ENCODE measurements at places on chromosomes 16 and 17. TPM values are rescaled to one million over a fixed set of nuclear protein-coding genes. Genes with fewer than 3 reads are reported as not detected.
A peak's percentile ranks its signal among the peaks of the same experiment; 100 is the strongest.

DNA sequence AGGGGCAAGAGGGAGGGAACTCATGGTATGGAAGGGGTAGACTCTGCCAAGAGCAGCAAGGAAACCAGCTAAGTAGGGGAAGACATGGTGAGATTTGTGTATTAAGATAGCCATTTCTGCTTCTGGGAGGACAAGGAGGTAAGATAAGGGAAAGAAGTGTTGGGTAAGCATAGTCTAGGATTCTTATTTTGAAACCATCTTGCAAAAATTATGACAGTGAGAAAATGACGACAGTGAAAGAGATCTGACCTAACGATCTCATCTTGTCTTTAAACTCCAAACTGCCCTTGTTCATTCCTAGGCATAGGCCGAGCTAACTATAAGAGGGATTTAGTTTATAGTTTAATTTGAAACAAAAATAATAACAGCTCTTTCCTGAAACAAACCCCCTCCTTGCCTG is 5.6 kb upstream of the RBL2 start:
- peaks cover 3% of the 10 kb centered on the region for H3K4me1 ChIP-seq
- H3K36me3 ChIP-seq: no peaks in the 10 kb centered on the region
- no peak overlapping the region for H3K27ac ChIP-seq
- no peak for DNase-seq
- peaks cover 3% of the 10 kb centered on the region for H3K27me3 ChIP-seq

DNA sequence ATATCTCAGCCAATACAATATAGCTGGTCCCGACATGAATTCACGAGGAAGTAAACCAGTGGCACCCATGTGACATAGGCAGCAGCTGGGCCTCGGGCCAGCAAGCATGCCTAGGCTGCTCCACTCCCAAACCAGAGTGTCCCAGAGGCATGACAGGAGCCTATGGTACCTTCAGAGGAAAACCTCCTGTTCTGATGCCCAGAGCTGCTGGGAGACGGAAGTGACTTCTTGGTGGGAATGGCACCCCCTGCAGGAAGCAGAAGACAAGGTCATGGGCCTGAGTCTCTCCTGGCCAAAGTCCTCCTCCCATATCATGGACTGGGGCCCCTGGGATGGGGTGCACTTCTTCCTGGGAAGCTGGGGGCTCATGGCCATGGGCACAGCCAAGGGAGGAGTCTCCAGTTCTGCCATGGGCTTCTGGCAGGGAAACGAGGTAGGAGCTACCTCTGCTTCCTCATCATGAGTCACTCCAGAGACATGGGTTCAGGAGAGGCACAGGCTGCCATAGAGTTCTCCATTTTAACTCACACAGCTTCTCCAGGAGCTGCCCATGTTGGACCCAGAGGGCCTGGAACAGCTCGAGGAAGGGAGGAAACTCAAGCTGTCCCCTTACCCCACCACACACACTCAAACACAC is 13.4 kb downstream of the FBF1 start:
- no peak overlapping the region for H3K27ac ChIP-seq
- DNase-seq: no peak
- no peaks in the 10 kb centered on the region for H3K4me1 ChIP-seq
- peaks cover 4% of the 10 kb centered on the region for H3K36me3 ChIP-seq

DNA sequence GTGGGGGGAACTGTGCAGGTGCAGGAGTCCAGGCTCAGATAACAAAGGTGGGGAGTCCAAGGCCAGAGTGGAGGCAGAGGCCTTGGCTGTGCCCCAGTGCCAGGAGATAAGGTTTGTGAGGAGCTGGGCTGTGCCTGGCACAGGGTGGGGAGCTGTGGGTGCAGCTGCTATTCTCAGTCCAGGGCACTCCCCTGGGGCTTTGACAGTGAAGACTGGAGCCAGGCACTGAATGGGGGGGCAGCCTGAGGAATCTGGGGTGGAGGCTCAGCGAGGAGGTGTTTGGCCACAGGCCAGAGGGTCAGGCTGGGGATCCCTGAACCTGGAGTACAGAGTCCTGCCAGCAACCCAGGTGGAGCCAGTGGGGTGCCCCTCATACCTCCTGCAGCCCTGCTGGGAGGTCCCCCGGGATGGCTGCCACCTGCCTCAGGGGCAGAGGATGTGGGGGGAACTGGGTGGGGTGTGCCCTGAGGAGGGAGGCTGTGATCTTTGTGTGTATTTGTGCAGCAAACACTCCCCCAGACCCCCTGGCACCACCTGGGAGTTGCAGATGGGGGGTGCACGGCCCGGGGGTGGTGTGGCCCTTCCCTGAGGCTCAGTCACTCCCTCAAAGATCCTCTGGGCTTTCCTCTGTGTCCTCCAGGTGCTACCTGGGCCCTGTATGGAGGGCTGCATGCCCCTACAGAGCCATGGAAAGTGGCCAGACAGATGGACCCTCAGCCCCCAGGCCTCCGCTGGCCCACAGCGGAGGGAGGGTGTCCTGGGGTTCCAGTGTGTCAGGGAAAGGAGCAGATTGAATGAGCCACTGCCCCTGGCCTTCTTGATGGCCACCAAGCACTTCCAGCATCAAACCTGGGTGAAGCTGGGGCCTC is 44.5 kb upstream of the SMPD3 start:
- H3K27me3 ChIP-seq: peaks cover 13% of the 10 kb centered on the region
- no peak overlapping the region for H3K4me3 ChIP-seq
- no peaks in the 10 kb centered on the region for H3K4me1 ChIP-seq
- H3K36me3 ChIP-seq: no peaks in the 10 kb centered on the region
- DNase-seq: no peak

DNA sequence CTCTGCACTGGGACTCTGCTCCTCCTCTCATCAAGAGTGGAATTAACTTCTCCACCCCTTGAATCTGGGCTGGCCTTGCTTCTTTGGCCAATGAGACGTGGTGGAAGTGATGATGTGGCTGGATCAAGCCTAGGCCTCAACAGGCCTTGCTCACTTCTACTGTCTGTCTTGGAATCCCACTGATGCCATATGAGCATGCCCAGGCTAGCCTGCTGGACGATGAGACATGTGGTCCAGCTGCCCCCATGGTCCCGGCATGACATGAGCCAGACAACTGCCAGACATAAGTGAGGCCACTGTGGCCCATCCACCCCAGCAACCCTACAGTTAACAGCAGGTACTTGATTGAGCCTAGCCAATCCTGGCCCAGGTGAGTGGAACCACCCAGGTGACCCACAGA is 18.7 kb downstream of the VAC14 start:
- DNase-seq: no peak
- H3K36me3 ChIP-seq: peaks cover 36% of the 10 kb centered on the region
- no peaks in the 10 kb centered on the region for H3K27me3 ChIP-seq
- H3K27ac ChIP-seq: no peak overlapping the region
- H3K4me3 ChIP-seq: no peak overlapping the region

Gene HSF4
- 30.3 TPM for total RNA-seq

DNA sequence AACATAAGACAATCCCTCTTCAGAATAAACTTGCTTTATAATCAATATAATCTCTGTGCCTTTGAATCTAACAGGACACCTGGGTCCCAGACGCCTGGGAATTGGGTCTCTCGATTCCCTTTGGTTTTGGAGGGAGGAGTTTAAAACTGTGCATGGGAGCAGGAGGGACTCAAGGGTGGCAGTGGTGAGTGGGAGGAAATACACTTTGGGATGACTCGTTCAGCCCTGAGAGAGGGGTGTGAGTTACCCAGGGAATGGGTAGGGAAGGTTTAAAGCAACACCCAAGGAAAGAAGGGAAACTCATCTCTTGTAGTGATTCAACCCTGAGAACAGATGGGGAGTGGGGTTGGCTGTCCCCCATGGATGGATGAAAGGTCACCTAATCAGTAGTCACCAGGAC is 1.6 kb downstream of the RANGRF start:
- peak overlapping the region; percentile 86 for H3K4me3 ChIP-seq
- no peak for DNase-seq
- H3K36me3 ChIP-seq: peaks cover 11% of the 10 kb centered on the region
- peaks cover 40% of the 10 kb centered on the region for H3K4me1 ChIP-seq
- no peaks in the 10 kb centered on the region for H3K27me3 ChIP-seq

Gene PAM16
- total RNA-seq: 106 TPM

DNA sequence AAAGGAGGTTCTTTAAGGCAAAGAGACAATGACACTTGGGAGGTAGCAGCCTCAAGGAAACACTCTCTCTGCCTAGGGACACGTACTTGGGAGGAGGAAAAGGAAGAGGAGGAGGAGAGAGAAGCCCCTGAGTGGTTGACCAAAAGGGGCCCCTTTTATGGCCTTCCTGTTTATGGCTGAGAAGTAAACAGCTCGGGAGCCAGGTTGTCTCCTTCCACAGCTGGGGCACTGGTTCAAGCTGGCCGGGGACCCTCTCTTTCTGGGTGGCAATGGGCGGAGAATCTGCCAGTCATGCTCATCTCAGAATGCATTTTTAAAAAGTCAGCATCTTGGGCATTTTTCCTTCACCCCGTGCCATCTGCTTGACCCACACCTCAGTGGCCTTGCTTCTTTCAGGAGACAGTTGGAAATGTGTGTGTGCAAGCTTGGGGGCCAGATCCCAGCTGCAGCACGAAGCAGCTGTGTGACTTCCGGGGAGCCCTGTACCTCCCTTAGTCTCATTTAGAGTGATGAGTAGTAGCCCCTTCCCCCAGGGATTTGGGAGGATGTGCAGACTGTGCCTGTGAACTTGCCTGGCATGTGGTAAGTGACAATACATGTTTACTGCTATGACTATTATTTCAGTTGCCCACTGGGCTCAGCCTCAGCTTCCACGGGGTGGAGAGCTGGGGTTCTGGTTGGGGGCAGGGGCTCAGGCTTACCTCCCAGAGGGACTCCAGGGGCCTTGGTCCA is 33.8 kb upstream of the SALL1 start:
- no peak for DNase-seq
- no peak overlapping the region for H3K27ac ChIP-seq
- H3K4me1 ChIP-seq: no peaks in the 10 kb centered on the region
- H3K36me3 ChIP-seq: no peaks in the 10 kb centered on the region
- H3K27me3 ChIP-seq: no peaks in the 10 kb centered on the region

Gene SMPD3
- 0.61 TPM for total RNA-seq

Gene TOP2A
- 161 TPM for total RNA-seq

DNA sequence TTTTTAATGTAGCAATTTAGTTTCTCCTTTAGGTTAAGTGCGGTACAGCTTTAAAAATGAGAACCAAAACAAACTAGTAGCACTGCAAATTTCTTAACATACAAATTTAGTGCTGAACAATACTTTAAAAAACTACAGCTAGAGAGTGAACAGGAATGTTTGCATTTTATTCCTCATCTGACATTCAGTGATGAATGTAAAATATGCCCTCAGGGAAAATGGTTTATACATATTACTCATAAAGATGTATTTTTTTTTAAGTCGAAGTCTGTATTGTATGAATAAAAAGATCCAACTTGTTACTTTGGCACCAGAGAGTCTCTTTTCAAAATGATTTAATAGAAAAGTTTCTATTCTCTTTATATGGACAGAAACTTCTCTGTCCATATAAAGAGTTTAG is 96.8 kb downstream of the BRIP1 start:
- H3K4me1 ChIP-seq: no peaks in the 10 kb centered on the region
- H3K36me3 ChIP-seq: peaks cover 45% of the 10 kb centered on the region
- no peak for DNase-seq
- no peak overlapping the region for H3K27ac ChIP-seq

- no peak for DNase-seq
- H3K4me3 ChIP-seq: no peak overlapping the region
Observed at GRCh38 chr17:82787081-82787848, 35.4 kb downstream of the TBCD start.

Gene KRT39
- total RNA-seq: not detected

Gene NPIPA3
- total RNA-seq: 2.7 TPM

DNA sequence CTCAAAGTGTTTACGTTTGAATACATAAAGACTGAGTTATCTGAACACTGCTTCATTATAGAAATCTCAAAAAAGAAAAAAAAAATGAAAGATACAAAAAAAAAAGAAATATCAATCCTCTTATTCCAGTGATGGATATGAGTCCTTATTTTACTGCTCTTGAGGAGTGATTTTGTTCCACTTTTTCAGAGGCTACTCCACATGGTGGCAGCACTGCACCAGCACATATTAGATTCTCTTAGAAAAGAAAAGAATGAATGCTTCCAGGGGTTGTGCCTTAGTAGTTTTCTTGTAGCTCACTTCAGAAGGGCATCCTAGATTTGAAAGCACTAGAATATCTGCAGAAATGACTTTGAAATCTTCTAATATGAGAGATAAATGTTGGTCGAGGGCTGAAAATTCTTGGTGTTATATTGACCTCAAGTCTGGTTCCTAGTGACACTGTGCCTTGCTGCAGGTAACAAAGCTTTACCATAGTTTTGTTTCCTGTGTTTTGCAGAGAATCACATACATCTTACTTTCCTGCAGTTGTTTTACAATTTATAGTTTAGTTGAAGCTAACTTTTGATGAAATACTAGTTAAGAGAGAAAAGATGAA is 25.9 kb downstream of the AP2B1 start:
- H3K27ac ChIP-seq: no peak overlapping the region
- H3K4me1 ChIP-seq: peaks cover 7% of the 10 kb centered on the region
- peaks cover 17% of the 10 kb centered on the region for H3K36me3 ChIP-seq
- DNase-seq: peak; percentile 7

- H3K4me1 ChIP-seq: no peaks in the 10 kb centered on the region
- no peaks in the 10 kb centered on the region for H3K27me3 ChIP-seq
- H3K36me3 ChIP-seq: no peaks in the 10 kb centered on the region
- H3K4me3 ChIP-seq: no peak overlapping the region
- DNase-seq: no peak
Observed at GRCh38 chr16:13245713-13246377, 344.4 kb downstream of the SHISA9 start.

DNA sequence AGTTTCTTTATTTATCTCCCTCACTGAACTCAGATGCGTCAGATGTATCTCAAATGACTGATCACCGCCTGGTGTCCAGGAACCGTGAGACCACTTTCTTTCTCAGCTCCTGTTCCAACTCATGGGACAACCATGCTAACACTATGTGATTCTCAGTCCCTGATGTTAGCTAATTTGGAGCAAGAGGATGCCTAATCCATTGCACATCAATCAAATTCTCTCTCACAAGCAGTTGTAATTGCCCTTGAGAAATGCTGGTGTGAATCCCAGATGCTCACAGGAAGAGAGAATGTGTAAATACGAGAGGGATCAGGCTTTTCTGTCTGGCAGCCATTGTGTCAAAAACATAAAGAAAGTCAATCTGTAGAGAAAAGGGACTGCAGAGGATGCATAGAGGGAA is 134.9 kb downstream of the WSCD1 start:
- no peak overlapping the region for H3K4me3 ChIP-seq
- H3K4me1 ChIP-seq: no peaks in the 10 kb centered on the region
- DNase-seq: no peak
- H3K36me3 ChIP-seq: no peaks in the 10 kb centered on the region
- H3K27me3 ChIP-seq: peaks cover 1% of the 10 kb centered on the region

- peaks cover 2% of the 10 kb centered on the region for H3K27me3 ChIP-seq
- H3K27ac ChIP-seq: no peak overlapping the region
- H3K4me3 ChIP-seq: no peak overlapping the region
- H3K36me3 ChIP-seq: no peaks in the 10 kb centered on the region
- no peak for DNase-seq
Observed at GRCh38 chr17:68658999-68659780, 58.0 kb upstream of the FAM20A start.

Gene EPX
- total RNA-seq: not detected

Gene GSDMA
- total RNA-seq: 0.73 TPM
